ENCODE measurements at places on chromosomes 16 and 17.

DNA sequence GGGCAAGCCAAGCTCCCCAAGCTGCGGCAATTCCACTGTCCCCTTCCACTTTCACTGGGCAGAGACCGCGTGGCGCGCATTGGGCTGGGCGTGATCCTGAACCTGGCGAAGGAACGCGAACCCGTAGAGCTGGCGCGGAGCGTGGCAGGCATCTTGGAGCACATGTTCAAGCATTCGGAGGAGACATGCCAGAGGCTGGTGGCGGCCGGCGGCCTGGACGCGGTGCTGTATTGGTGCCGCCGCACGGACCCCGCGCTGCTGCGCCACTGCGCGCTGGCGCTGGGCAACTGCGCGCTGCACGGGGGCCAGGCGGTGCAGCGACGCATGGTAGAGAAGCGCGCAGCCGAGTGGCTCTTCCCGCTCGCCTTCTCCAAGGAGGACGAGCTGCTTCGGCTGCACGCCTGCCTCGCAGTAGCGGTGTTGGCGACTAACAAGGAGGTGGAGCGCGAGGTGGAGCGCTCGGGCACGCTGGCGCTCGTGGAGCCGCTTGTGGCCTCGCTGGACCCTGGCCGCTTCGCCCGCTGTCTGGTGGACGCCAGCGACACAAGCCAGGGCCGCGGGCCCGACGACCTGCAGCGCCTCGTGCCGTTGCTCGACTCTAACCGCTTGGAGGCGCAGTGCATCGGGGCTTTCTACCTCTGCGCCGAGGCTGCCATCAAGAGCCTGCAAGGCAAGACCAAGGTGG is 9.8 kb downstream of the SARM1 start:
- no peak for DNase-seq

GRCh38 chr16:11796227-11797165 is 562 bp downstream of the ZC3H7A start:
- DNase-seq = no peak

GRCh38 chr16:27221576-27222248 is 18.4 kb downstream of the KDM8 start:
- no peak for DNase-seq

DNA sequence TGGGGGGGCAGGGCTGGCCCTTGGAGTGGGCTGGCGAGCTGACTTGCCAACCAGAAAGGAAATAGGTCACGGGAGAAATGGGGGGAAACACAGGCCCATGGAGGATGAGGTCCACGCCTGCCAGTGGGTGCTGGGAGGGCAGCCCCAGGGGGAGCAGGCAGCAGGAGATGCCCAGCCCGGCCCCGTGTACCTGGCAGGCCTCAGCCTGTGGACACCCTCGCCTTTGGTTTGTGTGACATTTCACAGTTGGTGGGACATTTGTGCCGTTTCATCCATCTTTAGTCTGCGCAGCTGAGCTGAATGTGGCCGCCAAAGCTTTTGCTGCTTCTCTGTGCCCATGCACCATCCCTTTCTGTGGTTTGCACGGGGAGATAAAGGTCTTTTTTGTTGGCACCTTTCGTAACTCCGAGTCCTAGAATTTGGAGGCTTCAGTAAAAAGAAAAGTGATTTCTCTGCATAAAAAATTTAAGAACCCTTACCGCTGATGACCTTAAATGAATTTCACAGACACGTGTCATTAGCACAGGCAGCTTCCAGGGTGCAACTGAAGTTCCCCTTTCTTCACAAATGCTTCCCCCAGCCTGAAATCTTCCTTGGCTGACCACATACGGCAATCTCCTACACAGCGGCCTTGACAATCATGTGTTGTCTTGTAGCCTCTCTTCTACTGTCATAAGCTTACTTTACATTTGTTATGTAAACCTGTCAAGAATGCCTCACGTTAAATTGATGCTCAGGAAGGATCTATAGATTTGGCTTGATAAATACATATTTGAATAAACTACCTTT is 193.6 kb downstream of the RPTOR start:
- DNase-seq = no peak

DNA sequence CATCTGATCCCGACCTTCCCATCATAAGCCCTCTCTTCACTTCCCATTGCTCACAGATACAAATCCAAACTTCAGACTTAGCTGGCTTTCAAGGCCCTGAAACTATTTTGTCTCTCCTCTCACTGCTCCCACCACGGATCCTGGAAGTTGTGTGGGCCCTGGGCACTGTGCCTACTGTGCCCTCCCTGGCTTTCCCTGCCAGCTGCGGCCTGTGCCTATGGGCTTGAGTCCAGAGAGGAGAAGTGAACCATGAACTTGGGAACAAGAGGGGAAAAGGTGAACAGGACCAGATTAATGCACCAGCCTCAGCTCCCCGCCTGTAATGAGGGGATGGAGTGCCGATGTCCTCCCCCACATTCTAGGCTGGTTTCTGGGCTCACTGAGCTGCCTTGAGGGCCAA is 18.9 kb upstream of the KCNJ12 start:
- no peak for DNase-seq

Measured in cerebellar nuclear complex (tissue), 1 donor.